Prostate gland (tissue), 2 donors: ENCODE measurements at places on chromosomes 1 and 21. TPM values are rescaled to one million over a fixed set of nuclear protein-coding genes. Genes with fewer than 3 reads are reported as not detected.

TMPRSS3 gene
- 0.34 TPM for total RNA-seq

RASSF5 gene
- 42.5 TPM for total RNA-seq

LCE1B gene
- total RNA-seq = not detected

CNKSR1 gene
- total RNA-seq = 24.8 TPM

JAM2 gene
- total RNA-seq = 66.6 TPM

DIO1 gene
- 0.23 TPM for total RNA-seq

KCNJ9 gene
- not detected for total RNA-seq
